ENCODE measurements at places on chromosomes 16 and 17.

GRCh38 chr16:20901436-20902112 is 1.0 kb downstream of the LYRM1 start:
- DNase-seq = peak; percentile 58

- no peak for DNase-seq
Observed at GRCh38 chr17:80780381-80781198, 211.1 kb upstream of the CHMP6 start.

- DNase-seq = no peak
Observed at GRCh38 chr16:57123216-57123973, 31.0 kb downstream of the CPNE2 start.

- DNase-seq = no peak
Observed at GRCh38 chr16:14182999-14183398, 111.9 kb downstream of the MRTFB start.

GRCh38 chr17:73492821-73493814 is 151.1 kb downstream of the SDK2 start:
- no peak for DNase-seq

GRCh38 chr16:1929105-1929504 is 10.9 kb upstream of the HS3ST6 start:
- no peak for DNase-seq

- DNase-seq = no peak
Observed at GRCh38 chr16:7055443-7055842, 277.2 kb upstream of the RBFOX1 start.

DNA sequence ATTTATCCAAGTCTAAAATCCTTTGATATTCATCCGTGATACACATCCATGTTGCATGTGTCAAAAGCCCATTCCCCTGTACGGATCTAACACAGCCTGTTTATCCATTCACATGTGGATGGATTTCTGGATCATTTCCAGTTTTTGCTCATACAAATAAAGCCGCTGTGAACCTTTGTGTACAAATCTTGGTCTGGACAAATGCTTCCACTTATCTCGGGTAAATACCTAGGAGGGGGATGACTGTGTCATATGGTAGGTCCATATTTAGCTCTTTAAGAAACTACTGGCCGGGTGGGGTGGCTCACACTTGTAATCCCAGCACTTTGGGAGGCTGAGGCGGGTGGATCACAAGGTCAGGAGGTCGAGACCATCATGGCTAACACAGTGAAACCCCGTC is 6.3 kb upstream of the TBCD start:
- DNase-seq = no peak

DNA sequence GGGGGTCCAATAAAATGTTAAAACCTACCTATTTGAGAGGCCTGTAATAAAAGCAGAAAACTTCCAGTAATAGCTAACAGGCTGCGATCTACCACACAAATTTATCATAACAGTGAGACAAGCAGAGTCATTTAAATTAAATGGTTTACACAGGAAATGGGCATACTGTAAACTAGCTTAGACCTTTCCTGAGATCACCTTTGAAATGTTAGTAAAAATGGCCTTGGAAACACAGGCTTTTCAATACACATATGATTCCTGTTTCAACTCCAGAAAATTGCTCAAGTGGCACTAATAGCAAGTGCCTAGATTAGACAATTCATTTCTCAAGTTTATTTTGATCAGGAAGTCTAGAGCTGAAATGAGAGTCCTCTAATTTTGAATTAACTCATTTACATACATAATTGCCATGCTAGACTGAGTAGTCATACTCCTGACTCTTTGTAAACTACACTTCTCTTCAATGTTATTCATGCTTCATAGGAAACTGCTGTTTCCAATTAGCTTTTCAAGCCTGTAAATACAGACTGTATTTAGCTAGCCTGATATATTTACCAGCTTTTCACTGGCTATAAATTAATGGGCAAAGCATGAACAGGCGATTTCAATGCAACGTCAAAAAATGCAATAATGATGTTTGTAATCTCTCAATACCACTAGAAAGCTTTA is 43.3 kb downstream of the PARN start:
- no peak for DNase-seq

DNA sequence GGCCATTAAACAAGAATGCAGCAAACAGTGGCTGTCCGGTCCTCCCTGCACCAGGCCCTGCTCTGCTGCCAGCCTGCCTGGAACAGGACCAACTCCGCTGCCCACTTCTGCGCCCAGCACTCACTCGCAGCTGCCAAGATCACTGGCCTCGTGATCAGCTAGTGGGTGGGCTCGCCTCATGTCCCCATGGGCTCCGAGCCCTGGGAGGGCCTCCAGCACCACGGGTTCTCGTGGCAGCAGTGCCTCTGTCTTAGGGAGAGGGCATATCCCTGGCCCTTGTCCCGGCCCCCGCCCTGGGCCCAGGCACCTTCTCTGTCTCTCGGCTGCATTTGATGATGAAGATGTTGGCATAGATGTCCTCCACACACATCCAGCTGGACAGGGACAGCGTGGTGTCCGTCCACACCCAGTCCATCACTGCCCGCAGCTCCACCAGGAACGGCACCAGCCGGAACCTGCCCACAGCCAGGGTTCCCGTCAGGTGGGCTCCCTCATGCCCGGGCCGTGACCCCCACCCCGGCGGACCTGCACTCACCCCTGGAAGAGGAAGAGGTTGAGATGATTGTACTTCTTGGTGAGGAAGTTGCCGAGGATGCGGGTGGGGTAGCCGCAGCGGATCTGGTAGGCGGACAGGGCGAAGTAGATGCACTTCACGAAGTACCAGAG is 13.1 kb downstream of the CTU2 start:
- no peak for DNase-seq

- DNase-seq = no peak
Observed at GRCh38 chr17:58541249-58541648, 26.8 kb upstream of the MTMR4 start.

- no peak for DNase-seq
Observed at GRCh38 chr16:67192781-67193361, 916 bp downstream of the E2F4 start.

GRCh38 chr17:80438806-80439205 is 23.8 kb downstream of the ENDOV start:
- no peak for DNase-seq

GRCh38 chr17:52828621-52829020 is 670.1 kb upstream of the CA10 start:
- DNase-seq = no peak

- DNase-seq = no peak
Observed at GRCh38 chr16:75198135-75198600, 8.8 kb downstream of the CTRB2 start.

DNA sequence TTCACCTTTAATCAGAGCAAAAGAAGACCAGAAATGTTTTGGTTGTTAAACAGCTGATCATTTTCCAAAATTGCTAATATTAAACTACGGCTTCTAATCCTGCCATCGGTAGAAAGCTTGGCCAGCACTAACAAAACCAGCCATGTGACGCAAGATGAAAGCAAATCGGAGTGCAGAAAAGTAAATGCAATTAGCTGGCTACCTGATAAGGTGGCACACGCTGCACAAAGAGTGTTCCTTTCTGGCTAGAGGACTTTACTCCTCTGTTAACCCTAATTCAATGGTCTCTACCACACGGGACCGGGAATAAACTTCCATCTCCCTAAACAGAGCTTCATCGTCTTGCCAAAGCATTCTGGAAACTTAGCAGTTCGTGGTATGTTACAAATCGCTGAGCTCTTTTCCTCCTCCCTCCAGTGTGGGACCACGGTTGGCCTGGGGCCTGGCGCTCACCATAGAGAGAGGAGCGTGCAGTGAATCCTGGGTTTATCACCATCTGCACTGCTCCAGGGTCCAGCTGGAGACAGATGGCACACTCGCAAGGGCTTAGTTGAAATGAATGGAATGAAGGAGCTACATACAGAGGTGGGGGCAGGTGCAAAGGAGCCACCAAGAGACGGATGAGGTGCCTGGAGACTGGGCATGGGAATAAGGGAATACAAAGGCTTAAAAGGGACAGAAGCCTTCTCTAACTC is 10.1 kb upstream of the COG1 start:
- DNase-seq = no peak

Measured in CD4-positive, alpha-beta T cell treated with Interleukin-17A for 1 hour (primary cell).